Activated T-helper 17 cell treated with anti-CD3 and anti-CD28 coated beads, Interleukin-2, amount 50 U/mL, for 72 hours (primary cell): ENCODE measurements at places on chromosomes 3 and 15. TPM values are rescaled to one million over a fixed set of nuclear protein-coding genes. Genes with fewer than 3 reads are reported as not detected.

- ATAC-seq, result no peak
Measured at GRCh38 chr3:61853912-61854311, 292.5 kb downstream of the PTPRG start.

GRCh38 chr3:126358038-126358815 lies 1.0 kb upstream of the KLF15 start:
- ATAC-seq, result no peak

- ATAC-seq, result no peak
Measured at GRCh38 chr3:169266351-169266750, 397.2 kb downstream of the MECOM start.

Gene CYP11A1
- not detected for total RNA-seq

- no peak for ATAC-seq
Measured at GRCh38 chr15:69346112-69346511, 47.4 kb downstream of the PAQR5 start.

- ATAC-seq, result no peak
Measured at GRCh38 chr3:49362561-49362960, 4.4 kb upstream of the GPX1 start.

Gene GOLGA6L7
- not detected for total RNA-seq

Gene IL17RB
- 1.8 TPM for total RNA-seq

Gene GNAT1
- not detected for total RNA-seq

DNA sequence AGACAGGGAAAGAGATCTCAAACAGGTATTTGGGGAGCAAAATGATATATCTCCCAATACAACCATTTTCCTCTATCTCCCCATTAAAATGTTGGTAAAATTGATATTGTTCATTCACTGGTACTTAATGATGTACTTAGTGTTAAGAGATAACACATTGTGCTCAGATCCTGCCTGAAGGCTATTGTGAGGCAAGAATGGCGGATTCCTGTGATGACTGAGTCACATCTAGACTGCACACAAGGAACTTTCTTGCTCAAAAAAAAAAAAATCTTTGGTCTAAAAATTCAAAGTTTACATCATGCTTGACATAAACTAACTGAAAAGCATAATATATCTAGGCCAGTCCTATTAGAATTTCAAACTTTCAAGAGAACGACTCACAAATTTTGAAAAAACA lies 171.1 kb upstream of the TTC14 start:
- ATAC-seq, result no peak

GRCh38 chr3:65350801-65351476 lies 663.1 kb upstream of the ADAMTS9 start:
- no peak for ATAC-seq
